ENCODE measurements at places on chromosomes 13 and 19.

DNA sequence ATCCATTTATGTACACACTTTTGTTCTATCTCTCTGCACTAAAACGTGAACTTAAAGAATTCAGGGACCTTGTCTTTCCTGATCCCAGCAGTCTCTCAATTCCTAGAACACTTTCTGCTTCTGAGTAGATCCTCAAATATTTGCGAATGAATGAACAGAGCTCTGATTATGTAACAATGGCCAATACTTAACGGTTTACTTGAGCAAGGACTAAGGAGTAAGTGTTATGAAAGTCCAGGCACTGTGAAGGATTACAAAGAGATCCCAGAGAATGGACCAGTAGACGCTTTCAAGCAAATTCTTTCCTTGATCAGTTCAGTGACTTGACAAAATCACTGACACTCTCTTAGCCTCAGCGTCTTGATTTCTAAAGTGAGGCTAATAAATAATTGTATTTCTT is 514.5 kb upstream of the KLHL1 start:
- DNase-seq = no peak

DNA sequence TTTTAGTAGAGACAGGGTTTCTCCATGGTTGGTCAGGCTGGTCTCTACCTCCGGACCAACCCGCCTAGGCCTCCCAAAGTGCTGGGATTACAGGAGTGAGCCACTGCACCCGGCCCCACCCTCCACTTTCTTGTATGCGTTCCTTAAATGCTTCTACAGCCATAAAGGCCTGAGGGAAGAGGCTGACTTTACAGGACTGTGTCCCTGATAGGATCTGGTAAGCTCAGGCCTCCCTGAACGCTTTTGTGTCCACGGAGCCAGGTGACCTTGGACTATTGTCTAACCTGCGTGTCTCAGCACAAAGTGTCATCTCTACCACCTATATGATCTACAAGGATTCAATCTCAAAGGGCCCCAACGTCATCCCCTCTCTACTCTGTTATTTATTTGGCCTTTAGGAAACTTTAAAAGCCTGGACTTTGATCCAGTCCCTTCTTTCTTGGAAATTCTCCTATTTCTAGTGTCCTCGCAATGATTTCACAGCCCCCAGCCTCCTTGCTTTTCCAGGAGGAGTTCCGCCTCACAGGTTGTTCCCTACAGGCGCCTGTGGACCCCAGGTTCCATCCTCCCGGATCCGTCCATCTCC is 701 bp downstream of the ZNF552 start:
- no peak for DNase-seq

DNA sequence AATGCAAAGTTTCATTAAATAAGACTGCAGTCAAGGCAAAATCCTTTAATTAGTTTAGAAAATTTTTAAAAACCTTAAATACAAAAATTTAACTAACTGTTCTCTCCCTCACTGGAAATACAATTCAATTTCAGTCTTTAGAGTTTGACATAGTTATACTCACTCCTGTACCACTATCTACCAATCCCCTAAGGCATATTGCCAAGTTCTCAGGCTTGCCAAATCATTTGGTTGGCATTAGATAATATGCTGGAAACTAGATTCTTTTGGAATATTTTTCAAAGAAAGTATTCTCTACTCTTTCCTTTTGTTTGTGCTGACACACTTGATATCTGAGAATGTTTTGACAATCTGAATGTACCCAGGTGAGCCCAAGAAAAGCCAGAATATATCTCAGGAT is 77.2 kb downstream of the TSC22D1 start:
- no peak for DNase-seq

DNA sequence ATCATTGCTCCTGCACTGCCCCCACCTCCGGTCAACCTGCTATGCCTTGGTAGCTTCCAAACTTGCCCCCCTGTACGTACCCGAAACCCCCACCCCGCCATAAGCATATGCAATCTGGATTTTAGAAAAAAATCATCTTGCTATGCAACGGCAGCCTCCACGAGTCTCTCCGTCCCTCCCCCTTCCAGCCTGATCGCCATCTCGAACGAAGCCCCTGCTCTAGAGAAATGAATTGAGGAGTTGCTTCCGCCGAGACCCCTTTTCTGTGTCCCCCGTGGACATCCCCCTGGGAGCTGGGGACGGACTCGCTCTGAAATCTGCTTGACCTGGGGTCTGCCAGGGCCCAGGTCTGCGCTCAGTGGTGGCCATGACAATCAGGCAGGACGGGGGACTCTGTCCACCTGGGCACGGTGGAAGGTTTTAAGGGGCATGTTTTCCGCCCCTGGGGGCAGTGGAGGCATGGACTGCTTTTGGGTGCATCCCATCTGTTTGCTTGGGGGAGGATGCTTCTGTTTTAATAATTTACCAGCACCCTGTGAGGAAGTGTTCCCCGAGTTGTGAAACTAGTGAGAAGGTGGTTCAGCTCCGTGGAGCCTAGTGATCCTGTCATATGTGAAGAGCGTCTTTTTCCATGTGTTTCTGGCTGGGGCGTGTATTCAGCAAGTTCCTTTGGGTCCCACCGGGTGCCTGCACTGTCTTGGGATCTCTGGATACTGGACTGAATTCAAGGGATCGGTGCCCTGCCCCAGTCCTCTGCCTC is 1.0 kb downstream of the KDM4B start:
- DNase-seq = no peak

DNA sequence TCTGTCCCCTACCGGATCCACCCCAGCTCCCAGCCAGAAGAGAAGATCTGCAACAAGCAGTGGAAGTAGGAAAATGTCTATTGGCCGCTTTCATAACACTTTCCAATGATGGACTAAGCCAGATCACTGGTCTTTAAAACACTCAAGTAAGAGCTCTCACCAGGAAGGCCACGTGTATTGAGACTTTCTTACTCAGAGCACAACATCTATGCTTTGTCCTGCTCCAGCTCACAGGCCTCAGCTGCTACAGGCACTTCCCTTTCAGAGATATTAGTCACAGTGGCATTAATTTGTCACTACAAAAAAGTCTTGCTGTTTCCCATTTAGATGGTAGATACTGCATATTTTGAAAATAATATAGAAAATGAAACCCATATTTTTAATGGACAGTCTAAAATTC is 164.2 kb downstream of the ABCC4 start:
- no peak for DNase-seq

DNA sequence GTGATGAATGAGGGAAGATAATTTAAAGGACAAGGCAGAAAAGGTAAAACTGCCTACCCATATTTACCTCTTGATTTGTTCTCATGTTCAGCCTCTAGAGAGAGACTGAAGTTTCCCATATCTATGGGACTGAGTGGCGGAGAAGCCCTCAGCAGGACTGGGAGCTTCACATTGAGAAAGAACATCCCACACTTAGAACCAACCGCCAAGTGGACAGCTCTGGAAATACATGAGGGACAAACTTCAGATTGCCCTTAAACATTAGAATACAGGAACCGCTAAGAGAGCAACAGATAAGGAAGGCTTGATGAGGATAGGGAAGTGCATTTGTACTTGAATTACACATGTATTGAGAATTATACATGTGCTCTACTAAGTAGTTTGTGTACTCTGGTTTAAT is 316.0 kb upstream of the MIR17HG start:
- no peak for DNase-seq

DNA sequence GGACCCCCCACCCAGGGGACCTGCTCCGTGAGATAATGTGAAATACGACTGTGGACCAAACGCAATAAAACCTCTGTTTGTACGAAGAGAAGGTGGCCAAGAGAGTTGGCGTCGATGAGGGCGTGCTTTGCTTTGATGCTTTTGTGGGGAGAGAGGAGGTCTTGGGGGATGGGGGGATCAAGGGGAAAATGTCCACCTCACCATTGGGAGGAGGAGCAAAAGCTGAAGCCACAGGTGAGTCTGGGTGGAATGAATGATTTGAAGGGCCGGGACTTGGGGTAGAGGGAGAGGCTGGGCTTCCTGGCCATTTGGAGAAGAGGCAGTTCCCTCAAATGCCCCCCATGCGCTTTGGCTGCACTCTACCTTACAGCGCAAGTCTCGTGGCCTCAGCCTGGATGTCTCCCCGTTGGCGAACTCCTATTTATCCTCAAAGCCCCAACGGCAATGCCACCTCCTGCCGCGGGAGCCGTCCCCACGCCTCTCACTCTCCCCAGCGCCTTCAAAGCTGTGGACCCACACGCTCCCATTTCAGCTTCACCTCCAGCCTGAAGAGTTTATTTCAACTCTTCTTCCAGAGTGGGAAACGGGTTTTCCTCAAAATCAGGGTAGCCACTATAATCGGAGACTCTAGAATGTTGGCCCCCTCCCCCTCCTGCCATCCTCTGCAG is 795 bp upstream of the ABCA7 start:
- no peak for DNase-seq

DNA sequence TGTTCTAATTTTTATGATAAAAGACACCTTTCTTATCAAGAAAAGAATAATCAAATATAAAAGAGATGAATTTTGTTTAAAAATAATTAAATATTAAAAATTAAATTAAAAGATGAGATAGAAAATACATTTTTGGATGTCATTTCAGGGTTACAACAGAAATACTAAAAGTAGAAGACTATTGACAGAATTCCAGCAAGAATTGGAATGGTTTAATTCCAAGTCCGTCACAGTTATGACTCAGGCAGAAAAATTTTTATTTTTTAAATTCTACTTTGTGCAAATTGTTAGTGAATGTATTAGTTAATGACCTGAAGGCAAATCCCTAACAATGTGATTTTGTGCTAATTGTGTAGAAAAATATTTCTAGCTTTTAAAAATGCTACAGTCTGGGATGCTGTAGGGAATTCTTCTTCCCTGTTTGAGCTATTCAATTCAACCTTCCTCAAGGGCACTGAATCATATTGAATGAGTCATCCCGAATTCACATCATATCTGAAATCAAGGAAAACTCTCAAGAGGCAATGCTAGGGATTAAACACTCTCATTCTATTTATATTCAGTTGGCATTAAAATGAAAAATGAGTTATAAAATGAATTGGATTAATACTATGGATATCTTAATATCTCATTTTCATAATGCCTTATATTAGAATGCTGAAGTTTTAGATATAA is 633.5 kb upstream of the ATXN8OS start:
- no peak for DNase-seq

DNA sequence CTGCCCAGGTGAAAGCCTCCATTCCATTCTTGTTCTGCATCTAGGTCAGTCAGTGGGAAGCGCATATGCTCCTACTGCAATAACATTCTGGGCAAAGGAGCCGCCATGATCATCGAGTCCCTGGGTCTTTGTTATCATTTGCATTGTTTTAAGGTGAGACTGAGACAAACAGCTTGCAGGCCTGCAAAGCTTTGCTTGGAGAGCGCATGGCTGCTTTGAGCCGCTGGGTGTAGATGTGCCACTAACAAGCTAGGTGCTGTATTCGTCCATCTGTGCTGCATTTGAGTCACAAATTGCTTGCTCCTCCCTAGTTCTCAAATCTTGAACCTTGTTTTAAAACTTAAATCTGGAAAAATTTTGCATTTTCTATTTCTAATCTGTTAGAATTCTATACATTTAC is 219.1 kb downstream of the LMO7 start:
- no peak for DNase-seq

GRCh38 chr19:39738814-39739213 is 985 bp upstream of the CLC start:
- DNase-seq = no peak

GRCh38 chr13:88068975-88069374 is 397.8 kb downstream of the SLITRK5 start:
- no peak for DNase-seq

DNA sequence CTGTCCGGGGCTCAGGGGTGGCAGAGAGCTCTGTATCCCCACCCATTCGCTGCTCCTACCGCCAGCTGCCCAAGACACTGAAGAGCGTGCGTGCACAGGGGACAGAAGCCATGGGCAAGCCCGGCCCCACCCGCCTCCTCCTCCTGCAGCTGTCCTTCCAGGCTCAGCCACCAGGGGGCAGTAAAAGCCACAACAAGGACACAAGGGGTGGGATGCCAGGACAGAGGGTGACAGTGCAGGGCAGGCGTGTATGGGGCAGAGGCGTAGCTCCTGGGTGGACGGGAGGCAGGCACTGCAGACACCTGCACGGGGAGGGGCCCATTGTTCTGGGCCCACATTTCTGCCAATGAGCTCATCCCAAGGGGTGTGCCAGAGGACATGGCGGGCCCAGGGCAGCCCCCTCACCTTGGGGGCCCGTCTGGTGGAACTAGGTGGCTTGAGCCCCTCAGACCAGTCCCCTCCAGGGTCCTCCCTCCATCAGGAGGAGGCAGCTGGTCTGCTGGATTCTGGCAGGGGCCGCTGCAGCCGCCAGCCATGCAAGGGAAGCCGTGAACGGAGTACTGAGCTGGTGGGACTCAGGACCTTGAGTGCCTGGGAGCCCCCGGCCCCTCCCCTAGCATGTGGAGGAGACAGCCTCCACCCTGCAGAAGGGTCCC is 61.2 kb downstream of the MLLT1 start:
- DNase-seq = peak; percentile 71

- DNase-seq = no peak
These were observed 580.6 kb upstream of the SPRY2 start for GRCh38 chr13:80921541-80921940.

DNA sequence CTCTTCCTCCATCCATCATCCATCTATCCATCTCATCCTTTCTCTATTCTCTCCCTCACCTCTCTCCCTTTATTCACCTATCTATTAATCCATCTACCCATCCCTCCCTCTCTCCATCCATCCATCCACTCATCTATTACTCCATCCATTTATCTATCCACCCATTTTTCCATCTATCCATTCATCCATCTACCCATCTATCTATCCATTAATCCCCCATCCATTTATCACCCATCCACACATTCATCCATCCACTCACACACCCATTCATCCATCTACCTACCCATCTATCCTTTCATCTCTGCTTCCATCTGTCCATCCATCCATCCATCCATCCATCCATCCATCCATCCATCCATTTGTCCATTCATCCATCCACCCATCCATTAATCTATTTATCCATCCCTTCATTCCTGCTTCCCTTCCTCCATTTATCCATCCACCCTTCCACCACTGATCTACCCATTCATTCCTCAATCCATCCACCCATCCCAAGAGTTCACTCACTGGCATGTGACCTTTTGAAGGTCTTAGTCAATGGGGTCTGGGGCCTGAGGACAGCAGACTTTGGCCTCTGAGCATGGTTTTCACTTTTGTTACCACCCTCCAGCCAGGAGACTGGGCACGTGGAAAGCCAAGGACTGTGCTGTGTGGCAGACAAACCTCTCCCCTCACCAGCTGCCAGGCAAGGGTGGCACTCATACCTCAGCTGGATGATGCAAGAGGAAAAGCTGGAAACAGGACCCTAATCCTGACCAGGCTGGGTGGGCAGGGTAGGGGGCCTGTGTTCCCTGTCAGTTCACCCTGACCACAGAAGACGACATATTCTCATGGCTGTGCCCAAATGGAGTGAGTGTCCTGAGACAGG is 126.7 kb downstream of the URI1 start:
- DNase-seq = no peak

DNA sequence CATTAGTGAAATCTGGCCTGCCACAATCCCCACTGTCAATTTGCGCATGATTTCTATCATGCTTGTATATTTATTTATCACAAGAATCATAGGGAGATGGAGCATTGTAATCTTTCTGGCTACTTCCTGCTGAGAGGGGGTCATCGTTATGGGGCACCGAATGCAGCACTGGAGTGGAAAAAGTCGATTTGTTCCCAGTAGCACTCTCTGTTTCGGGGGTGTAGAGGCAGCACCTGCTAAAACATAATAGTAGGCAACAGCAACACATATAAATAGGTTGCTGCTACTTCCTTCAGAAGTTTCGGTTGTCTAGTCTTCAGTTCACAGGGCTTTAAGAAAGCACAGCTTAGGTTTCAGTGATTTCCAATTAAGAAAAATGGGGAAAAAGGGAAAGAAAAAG is 23.4 kb upstream of the CEACAM21 start:
- DNase-seq = no peak

- DNase-seq = peak; percentile 28
These were observed 15.3 kb downstream of the RAB3D start for GRCh38 chr19:11324079-11324661.

Measured in SK-N-DZ (cell line).